ENCODE measurements at places on chromosomes 1 and 21.

- peak; percentile 43 for DNase-seq
Measured at GRCh38 chr1:202105571-202106339, 17.0 kb upstream of the GPR37L1 start.

- DNase-seq: no peak
Measured at GRCh38 chr1:16618719-16619118, 5.4 kb upstream of the NBPF1 start.

- DNase-seq: no peak
Measured at GRCh38 chr21:26107429-26107828, 63.1 kb downstream of the APP start.

DNA sequence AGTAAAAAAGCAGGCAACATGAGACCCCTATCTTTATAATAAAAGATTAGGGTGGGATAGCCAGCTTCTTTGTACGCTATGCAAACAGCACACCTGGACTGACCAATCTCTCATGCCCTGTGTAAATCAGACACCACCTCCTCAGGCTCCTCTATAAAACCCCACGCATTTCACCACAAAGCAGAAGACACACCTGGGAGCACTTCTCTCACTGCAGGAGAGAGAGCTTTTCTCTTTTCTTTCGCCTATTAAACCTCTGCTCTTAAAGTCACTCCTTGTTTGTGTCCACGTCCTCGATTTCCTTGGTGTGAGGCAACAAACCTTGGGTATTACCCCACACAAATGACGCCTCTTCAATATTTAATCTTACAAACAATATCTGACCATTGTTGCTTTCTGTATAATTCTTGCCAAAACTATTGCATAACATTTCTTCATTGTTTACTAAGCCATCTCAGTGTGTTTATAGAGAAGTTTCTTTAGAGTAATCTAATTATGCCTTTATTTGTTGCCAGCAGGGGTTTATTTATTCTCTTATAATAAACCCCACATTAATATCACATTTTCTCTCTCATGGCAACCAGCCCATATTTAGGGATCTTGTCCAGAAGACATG is 31.6 kb upstream of the NUF2 start:
- DNase-seq: no peak

DNA sequence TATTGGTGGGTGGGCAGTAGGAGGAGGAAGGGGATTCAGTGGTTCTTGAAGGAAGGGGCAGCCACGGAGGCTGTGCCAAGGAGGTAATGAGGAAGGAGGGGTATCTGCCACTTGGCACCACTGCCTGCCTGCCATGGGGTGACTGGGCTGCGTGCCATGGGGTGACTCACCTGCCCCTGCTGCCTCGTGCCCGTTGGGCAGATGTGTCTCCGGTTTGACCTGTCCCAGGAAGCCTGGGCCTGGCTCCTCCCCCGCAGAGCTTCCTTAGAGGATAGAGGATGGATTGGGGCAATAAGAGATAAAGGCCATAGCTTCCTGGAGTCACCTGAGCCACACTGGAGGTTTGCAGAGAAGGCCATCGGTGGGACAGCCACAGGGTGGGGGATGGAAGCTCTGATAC is 1.7 kb downstream of the PADI3 start:
- no peak for DNase-seq

GRCh38 chr1:78060857-78061563 is 15.2 kb downstream of the GIPC2 start:
- DNase-seq: no peak

DNA sequence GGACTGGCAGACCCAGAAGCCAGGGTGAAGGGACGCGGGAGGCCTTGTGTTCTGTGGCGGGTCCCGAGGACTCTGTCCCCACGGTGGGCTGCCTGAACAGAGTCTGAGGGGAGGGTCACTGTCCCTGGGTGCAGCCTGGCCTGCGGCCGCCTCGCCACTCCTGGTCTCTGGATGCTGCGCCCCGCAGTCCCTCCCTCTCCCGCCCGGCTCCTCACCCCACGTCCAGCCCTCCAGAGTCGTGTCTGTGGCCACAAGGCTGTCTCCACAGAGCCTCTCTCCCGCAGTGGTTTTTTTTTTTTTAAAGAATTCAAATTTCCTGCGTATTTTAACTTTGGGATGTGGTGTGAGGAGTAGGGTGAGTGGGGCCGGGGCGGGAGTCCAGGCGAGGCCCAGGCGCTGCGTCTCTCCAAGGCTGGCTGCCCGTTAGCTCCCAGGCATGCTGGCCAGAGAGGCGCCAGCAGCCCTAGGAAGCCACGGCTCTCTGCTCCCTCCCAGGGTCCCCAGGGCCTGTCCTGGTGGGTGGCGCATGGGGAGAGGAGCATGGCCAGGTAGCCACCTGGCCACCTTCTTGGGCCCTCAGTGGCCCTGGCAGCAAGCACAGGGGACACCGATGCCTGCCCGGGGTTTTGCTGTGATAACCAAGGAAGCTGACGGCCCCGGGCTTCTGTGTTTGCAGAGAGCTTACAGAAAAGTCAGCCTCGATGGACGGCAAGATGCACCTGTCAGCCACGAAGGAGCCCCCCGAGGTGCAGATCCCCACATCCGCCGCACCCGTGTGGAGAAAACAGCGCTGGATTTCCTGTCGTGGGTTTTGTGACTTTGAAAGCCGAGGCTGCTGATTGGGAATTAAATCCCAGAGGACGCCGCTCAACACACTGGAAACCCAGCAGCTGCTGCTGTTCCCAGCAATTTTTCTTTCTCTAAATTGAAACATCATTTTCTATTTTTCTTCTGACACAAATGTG is 72.8 kb downstream of the MORN1 start:
- no peak for DNase-seq

- no peak for DNase-seq
Measured at GRCh38 chr1:57674801-57675200, 250.9 kb upstream of the DAB1 start.
